Ascending aorta (tissue), 2 donors: ENCODE measurements at places on chromosomes 2 and 18. TPM values are rescaled to one million over a fixed set of nuclear protein-coding genes. Genes with fewer than 3 reads are reported as not detected.

DNA sequence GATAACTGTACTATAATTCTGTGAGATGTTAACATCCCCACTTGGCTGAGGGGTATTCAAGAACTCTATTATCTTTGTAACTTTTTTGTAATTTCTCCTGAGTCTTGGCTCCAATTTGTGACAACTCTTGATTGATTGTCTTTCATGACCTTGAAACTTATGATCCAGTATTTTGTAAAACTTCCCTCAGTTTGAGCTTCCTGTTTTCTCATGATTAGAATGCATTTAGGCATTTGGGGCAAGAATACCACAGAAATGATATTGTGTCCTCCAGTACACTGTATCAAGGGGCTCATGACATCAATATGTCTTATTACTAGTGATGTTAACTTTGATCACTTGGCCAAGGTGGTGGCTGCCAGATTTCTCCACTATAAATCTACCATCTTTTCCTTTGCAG is 37.4 kb downstream of the PNO1 start:
- DNase-seq = no peak

GRCh38 chr2:16050261-16050907 is 110.0 kb downstream of the MYCN start:
- no peak for DNase-seq

GRCh38 chr18:40917056-40917455 is 1038.0 kb upstream of the PIK3C3 start:
- no peak for DNase-seq

- no peak for DNase-seq
These were observed 247.2 kb upstream of the BOD1L2 start for GRCh38 chr18:56899660-56900059.

DNA sequence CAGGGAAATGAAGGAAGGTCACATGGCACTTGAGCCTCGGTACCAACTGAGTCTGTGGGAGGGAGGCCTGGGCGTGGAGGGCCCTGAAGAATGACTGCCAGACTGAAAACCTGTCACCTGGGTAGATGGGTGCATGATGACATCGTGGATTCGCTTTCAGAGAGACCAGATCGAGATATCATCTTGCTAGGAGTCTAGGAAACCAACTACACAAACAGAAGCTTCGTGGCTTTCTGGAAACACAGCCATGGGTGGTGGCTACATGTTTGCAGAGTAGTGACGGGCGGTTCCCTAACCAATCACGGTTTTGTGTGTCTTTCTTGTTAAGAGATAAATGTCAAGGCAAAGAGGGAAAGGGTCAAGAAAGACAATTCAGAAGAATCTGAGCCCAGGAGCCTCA is 155.0 kb downstream of the EIPR1 start:
- DNase-seq = no peak

DNA sequence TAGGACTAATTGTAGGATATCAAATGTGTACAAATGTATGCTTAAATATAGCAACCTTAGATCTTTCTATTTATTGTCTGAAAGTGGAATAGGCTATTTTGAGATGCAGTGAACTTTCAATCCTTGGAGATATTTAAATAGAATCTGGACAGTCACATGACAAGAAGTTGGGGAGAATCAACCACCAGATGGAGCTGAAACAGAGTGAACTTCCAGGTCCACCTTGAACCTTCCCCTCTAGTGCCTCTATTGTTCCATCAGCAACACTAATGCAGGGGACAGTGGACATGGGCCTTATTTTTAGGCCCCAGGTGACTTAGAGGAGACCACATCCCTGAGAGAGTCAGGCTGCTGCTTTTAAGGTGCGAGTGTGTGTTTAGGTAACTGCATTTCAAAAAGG is 37.0 kb upstream of the CRIM1 start:
- DNase-seq = no peak

DNA sequence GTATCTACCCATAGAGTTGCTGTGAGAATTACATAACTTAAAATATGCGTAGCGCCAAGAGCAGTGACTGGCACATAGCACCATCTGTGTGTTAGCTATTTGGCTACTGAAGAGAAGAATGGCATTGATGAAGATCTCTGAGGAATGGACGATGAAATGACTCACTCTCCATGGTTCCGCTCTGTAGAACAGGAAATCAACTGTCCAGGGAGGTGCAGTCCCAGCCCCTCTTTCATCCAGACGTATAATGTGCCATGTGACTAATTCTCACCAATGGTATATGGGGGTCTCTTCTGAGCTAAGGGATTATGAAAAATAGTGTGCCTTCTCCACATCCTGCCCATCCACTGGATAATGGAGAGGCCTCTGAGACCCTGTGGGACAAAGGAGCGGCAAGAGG is 254.8 kb downstream of the CYP26B1 start:
- DNase-seq = no peak

DNA sequence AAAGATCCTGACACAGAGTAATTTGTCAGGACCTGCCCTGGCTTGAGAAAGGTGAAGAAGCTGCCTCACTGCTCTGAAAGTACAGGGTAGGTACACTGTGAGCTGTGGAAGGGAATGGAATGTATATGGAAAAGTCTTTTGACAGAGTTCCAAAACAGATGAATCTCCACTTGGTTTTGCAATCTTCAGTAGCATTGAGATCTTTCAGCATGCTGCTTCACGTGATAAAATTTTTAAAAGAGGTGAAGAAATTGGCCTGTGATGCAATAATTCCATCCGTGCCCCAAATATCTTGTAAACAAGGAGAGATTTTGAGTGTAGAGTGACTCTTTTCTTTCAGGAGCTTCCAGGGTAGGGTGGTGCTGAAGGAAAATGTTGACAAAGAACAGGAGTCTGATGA is 123.1 kb downstream of the OSR1 start:
- DNase-seq = no peak

DNA sequence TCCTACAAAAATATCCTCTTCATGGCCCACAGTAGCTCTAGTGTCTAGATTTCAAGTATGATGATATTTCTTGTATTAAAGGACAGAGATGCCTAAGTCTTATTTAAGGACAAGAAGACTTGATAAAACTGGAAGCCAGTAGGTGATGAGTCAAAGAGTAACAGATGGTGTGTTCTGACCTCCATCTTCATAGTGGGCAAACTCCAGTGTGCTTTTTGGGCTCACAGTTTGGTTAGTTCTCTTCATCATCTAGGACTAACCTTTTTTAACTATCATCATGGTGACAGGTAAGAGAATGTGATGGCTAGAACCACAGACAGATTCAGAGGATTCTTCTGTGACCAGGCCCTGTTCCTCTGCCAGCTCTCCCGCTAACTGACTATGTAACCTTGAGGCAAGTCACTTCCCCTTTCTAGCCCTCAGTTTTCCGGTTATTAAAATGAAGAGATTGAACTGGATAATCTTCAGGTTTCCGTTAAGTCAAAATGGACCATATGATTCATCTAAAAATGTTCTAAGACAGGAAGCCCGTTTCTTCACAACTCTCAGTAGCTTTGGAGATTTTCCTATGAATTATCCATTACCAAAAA is 140.3 kb upstream of the RASGRP3 start:
- no peak for DNase-seq

GRCh38 chr18:61731178-61731577 is 161.6 kb downstream of the RNF152 start:
- DNase-seq = no peak

DNA sequence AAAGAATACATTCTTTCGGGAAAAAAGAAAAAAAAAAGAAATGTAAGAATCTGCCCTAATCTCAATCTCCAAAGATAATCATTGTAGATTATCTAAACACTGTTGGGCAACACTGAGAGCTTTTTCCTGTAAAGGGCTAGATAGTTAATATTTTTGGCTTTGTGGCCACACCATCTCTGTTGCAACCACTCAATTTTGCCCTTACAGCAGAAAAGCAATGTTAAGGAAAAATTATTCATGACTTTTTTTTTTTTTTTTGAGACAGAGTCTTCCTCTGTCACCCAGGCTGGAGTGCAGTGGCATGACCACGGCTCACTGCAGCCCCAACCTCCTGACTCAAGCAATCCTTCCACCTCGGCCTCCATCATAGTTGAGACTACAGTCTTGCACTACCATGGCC is 17.3 kb upstream of the FZD5 start:
- no peak for DNase-seq

DNA sequence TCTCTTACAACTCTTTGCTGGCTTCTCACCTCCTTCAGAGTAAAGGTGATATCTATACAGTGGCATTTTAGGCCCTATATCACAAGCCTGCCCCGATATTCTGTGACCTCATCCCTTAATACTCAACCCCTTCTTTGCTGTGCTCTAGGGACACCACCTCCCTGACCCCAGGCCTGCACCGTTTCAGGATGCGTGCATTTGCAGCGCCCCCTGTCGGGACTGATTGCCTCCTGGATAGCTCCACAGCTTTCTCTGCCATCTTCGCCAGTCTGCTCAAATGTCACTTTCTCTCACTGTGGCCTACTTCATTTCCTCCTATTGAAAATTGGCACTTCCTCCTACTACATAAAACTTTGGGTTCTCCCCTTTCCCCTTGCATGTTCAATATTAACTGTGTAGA is 289.6 kb downstream of the SOCS6 start:
- DNase-seq = no peak

- no peak for DNase-seq
These were observed 1080.9 kb upstream of the FANCL start for GRCh38 chr2:59322005-59322404.

GRCh38 chr2:46913471-46914381 is 1.9 kb downstream of the MCFD2 start:
- no peak for DNase-seq

DNA sequence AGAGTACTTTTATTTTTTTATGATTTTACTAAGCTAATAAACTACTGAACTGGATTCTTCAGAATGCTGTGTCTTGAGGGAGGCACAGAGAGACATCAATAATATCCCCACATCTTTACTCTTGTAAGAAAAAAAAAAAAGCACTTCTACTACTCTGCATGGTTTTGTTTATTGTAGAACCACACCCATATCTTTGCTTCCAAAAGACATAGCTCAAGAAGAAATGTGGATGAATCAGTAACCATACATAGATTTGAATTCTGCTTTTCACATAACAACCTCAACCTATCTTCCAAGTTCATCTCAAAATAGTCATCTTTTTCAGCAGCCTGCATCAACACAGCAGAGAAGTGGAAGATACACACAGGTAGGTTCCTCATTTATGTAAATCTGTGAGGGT is 12.2 kb upstream of the COL5A2 start:
- no peak for DNase-seq

DNA sequence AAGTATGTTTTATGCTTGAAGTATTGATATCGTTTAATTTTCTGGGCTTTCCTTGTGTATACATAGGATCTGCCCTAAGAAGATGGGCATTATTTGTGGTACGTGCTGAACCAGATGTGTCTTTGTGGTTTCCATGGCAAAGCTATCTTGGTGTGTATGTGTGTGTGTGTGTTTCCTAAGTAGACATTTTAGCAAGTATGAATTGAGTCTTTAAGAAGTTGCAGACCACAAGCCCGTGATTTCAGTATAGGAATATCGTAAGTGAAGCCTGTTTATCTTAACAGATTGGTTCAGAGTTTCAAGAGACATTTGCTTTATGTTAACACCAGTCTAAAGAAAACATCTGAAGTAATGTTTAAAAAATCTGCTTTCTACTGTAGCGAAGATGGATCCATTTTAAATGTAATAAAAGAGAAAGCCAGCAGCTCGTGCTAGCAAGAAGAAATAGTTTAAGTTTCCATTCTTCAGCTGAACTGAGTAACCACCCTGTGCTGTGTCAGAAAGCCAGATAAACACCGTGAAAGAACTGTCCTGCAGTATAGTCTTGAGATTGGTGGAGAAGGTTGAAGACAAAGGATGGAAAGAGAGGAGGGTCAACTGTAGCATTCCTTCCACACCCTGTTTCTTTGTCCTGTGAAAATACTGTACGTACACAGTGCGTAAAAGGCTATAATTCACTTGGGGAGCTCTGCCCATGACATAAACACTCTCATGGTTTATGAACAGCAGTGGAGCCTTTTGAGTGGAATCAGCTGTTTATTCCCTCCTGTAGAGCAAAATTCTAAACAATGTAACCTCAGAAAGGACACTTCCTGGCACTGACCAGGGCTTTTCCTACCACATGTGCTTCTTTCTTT is 91.9 kb upstream of the FOSL2 start:
- DNase-seq = no peak

DNA sequence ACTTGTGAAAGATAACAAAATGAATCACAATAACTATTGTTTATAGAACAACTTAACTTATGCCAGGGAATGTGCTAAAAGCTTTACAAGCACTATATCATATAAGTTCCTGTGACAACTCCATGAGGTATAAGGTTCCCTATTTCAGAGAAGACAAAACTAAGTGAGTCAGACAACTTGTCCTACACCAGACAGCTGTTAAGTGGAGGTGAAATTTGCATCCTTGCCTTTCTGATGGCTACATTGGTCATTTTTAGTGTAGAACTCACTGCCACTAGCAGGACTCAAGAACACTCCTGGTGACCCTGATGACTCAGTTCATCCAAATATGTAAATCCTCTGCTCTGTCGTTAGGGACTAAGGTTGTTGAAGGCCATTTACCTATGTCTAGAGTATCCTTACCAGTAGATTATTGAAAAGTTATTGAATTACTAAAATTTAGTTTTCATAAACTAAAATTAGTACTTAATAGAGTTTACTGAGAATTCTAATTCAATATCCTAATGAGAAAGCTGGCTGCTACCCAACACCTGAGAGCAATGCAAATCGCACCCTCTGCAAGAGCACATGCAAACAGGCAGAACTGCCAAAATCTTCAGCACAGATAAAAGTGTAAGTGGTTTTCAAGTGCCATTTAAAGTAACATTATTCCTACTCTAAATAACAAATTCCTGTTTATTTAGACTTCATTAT is 636.2 kb downstream of the NRXN1 start:
- DNase-seq = no peak

- no peak for DNase-seq
These were observed 50.5 kb upstream of the HPCAL1 start for GRCh38 chr2:10252224-10252623.

PUS10 gene
- 1.4 TPM for total RNA-seq

STON1 gene
- 23.4 TPM for total RNA-seq

FOXI3 gene
- total RNA-seq = not detected

CYP27C1 gene
- not detected for total RNA-seq

CCL20 gene
- total RNA-seq = not detected

CCDC141 gene
- 2.0 TPM for total RNA-seq

SNRNP200 gene
- 57.4 TPM for total RNA-seq

FSIP2 gene
- under 0.01 TPM for total RNA-seq
